ENCODE measurements at places on chromosomes 1 and 21.

DNA sequence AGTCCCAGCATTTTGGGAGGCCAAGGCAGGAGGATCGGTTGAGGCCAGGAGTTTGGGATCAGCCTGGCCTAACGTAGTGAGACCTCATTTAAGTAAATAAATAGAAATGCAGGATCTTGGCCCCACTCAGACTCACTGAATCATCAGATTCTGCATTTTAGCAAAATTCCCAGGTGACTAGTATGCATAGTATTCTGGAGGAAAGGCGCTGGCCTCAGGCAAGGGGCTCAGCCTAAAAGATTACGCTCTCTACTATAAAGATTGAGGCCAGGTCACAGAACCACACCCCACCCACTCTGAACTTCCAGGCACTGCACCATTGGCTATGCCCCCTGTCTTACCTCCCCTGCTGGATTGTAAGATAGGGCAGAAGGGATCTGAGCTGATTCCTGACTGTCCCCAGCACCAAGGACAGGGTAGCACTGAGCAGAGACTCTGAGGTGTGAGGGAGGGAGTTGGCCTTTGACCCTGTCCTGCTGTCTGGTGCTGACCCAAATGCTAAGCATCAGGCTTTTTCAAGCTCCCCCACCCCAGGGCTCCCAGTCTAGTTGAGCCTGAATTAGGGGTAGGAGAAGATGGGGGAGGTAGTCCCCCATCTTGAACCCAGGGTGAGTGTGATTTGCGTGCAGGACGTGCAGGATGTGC is 2.7 kb downstream of the FOXE3 start:
- no peak for DNase-seq

- no peak for DNase-seq
Observed at GRCh38 chr1:184366997-184367396, 19.8 kb upstream of the C1orf21 start.

GRCh38 chr1:218482683-218483082 is 137.5 kb downstream of the TGFB2 start:
- no peak for DNase-seq

- peak; percentile 38 for DNase-seq
Observed at GRCh38 chr1:209585672-209586071, 2.2 kb downstream of the CAMK1G start.

DNA sequence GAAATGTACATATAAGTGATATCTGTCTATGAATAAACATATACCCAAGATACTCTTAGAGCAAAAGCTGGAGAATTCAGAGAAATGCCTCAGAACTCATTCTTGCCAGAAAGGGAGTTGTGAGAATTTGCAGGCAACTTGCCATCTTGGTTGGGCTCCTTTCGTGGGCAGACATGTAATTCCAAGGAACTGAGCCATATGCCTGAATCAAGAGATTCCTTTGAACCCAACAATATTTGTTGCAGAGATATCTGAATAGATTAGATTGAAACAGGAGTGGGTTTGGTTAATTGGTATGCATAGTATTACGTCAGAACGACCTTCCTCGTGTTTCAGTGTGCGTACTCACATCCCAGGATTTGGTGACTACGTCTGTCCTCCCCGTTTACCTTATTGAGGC is 67.0 kb downstream of the TGFB2 start:
- no peak for DNase-seq

DNA sequence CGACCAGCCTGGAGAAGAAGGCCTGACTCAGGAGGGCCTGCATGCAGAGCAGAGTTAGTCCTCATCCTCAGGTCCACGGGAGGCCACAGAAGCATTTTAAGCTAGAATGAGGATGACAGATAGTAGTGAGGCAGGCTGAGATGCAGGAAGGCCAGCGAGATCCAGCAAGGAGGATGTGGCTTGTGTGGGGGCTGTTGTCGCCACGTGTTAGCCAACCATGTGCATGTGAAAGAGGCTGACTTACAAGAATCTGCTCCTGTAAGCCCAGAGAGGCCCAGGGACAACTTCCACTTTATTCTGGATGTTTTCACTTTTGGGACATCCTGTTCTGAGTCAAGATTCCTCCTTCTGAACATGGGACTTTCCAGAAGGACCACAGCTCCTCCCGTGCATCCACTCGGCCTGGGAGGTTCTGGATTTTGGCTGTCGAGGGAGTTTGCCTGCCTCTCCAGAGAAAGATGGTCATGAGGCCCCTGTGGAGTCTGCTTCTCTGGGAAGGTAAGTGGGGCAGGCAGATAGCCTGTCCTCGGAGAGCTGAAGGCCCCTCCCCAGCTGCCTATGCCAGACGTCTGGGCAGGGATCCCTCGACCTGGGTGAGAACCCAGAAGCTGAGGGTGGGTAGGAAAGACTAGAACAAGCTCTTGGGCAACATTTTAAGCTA is at the start of gene SLAMF8:
SLAMF8 (plus strand) TSS at position 433 of the 661 bp plus-strand sequence; CDS start at position 459, 26 bp downstream.
- DNase-seq = no peak

DNA sequence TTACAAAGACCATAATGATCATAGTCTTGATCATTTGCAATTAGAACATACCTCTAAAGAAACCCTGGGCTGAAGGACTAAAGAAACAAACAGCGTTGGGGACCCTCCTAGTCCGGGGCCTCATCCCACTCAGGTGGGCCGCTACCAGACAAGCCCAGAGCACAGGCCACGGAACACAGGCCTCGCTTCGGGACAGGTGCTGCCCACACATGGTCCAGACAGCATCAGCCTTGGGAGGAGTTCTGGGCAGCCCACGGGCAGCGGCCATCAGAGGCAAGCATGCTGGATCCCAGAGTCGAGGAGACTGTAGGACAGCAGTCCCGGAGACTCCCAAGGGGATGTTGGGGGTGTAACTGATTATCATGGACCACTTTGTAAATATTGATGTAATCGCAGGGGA is 4.9 kb downstream of the C2CD2 start:
- DNase-seq = no peak

- DNase-seq = no peak
Observed at GRCh38 chr1:9251501-9251900, 16.9 kb downstream of the H6PD start.

DNA sequence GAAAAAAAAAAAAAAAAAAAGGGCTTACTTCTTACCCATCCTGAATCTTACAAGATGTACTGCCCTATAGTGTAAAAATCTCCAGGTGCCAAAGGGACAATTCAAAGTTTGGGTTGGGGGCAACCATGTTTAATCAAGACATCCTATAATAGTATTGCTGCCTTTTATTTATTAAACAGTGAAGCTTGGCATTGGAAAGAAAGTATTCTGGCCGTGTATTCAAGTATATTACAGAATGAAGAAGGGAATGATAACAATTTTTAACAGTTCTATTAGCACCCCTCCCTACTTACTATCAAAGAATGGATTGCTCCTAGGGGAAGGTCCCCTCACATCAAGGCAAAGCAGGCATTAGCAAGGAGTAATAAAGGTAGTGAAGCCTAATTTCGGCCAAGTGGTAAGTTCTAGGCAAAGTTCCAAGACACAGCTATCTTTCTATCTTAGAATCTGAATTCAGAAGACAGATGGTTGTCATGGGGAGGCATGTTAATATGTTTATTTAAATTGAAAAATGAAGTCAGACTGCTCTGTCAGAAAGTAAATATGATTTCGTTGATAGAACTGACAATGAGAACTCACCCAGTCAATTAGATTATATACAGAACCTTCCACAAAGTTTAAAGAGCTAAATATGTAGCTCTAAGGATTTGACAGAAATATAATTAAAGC is 24.6 kb downstream of the ST7L start:
- DNase-seq = no peak

DNA sequence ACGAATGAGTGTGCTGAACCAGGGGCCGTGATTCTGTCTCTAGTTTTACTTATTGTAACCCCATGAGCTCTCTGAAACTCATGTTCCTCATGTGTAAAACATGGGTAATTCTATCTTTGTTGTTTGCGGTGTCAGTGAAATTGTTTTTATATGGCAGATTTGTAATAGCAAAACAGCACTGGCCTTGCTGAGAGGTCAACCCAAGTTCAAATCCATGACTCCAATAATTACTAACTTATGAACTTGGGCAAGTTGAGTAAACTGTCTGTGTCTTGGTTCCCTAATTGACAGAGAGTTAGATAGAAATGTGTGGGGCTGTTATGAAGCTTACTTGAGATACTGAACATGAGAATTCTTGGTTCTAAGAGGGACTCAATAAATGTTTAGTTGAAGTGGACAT is 17.8 kb downstream of the C1orf116 start:
- DNase-seq = no peak

DNA sequence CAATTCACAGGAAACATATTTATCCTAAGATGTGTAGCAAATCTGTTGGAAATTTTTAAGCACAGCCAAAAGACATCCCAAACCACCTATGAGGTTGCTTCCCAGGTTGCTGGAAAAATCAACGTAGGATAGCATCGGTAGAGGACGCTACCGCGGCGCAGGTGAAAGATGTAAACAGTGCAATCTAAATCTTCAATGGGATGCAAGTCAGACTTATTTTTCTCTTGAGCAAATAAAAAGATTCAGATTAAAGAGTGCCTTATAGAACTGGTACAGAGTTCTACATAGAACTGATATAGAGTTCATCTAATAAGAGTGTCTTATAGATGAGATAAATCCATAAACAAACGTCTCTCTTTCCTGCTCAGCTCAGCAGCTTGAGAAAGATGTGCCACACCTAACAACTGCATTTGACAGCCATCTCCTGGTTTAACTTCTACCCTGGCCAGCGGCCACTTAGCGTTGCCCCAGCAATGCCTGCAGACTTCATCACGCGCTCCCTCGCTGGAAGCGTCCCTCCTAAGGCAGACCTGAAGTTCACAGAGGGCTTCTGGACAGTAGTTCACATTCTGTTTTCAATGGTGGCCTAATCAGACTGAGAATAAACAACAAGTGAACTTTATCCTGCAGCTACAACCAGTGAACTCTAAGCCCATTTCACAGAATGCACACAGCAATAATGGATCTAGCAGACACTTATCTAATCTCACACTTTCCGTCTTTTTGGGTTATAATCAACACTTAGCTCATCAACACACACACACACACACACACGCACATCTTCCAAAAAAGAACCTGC is 164.5 kb downstream of the TOMM20 start:
- no peak for DNase-seq

- no peak for DNase-seq
Observed at GRCh38 chr1:159906960-159907359, 7.0 kb upstream of the CFAP45 start.

DNA sequence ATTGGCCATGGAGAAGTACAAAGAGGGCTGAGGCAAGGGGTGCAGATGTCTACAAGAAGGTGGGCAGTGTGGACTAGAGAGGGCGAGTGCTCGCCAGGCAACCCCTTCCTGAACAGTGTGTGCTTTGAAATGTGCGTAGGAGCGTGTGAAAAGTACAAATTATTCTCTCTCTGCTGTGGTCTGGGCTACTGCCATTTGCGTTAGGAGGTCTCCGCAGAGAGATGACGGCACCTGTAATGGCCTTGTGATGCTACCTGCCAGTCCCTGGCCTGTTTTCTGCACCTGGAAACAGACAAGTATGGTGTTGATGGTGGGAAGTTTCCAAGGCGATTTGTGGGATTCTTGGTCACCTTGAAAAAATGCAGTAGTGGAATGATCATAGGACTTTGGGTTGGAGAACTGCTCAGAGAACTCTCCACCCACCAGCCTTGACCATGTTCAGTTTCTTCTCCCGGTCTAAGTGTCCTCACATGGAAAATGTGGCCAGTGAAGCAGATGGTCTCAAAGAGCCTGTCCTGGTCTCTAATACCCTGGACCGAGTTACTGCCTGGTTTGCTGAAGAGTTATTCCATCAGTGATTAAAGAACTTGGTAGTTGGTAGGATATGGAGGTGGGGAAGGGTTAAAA is 74.5 kb downstream of the MRPS6 start:
- no peak for DNase-seq

DNA sequence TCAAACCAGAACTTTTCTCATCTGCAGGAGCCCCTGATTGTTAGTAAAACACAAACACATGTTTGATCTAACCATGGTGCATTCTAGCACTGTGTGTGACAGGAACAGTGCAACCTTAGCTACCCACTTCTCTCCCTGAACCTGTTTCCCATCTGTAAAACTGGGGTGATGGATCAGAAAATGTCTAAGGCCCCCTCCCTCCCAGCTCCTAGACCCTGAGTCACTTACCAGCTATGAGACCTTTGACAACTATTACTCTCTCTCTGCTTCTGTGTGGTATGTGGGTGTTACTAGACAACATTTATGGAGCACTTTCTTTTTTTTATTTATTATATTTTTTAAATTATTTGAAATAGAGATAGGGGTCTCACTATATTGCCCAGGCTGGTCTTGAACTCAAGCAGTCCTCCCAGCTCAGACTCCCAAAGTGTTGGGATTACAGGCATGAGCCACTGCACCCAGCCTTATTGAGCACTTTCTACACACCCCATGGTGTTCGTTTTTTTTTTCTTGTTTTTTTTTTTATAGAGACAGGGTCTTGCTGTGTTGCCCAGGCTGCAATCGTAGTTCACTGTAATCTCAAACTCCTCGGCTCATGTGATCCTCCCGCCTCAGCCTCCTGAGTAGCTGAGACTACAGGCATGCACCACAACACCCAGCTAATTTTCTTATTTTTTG is 2.6 kb downstream of the INPP5B start:
- DNase-seq = peak; percentile 6

DNA sequence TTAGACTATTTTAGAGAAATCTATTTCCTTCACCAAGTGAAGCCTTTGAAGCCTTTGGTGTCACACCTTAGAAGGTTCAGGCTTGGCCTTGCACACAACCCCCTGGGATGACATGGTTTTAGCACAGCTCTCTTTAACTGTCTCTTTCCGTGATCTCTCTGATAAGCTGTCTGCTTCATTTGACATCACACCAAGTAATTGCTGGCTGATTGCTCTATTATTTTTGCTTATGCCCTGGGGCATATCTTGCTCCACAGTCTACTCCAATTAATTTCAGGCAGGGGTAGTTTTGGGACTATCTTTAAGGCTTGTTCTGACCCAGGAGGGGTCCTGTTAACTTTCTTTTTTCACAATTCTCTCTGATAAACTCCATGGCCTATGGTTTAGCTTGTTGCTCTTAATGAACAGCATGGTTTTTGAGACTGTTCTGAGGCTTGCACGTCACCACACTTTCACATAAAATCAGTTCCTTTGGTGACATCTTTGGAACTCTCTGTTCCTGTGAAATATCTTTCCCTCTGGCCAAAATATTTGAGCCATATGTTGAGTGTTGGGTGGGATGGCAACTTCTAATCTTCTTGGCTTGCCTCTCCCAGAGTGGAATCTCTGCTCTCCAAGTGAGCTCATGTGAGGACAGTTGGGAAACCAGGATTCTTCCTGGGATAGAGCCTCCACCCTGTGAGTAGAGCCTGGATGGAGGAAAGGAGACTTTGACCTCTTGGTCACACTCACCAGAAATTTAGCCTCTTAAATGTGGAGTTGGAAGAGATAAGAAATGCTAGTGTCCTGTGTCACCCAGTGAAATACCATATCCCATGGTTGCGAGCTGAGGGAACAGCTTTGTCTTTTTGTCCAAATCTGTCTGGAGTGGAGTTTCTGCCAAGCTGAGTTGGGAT is 63.6 kb downstream of the MAP3K21 start:
- no peak for DNase-seq

GRCh38 chr1:54200519-54200997 is 591 bp downstream of the MRPL37 start:
- DNase-seq = no peak

DNA sequence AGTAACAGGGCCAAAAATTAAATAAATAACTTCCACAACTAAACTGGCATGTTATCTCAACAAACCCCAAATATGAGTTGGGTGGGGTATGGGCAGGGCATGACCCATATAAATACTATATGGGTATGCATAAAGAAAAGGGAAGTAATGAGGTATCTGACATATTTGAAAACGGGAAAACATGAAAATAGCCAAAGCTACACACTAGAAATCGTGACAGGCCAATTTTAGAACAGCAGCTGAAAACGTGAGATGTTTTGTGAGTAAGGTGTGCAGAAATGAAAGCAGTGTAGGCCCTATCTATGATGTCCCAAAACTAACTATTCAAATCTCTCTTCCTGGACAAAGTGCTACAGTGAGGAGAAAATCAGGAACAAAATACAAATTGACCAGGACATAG is 537.9 kb upstream of the NR5A2 start:
- DNase-seq = no peak
